ENCODE measurements at places on chromosomes 11 and 22.

- no peak for DNase-seq
These were observed 115.8 kb upstream of the ARHGAP20 start for GRCh38 chr11:110828086-110828485.

DNA sequence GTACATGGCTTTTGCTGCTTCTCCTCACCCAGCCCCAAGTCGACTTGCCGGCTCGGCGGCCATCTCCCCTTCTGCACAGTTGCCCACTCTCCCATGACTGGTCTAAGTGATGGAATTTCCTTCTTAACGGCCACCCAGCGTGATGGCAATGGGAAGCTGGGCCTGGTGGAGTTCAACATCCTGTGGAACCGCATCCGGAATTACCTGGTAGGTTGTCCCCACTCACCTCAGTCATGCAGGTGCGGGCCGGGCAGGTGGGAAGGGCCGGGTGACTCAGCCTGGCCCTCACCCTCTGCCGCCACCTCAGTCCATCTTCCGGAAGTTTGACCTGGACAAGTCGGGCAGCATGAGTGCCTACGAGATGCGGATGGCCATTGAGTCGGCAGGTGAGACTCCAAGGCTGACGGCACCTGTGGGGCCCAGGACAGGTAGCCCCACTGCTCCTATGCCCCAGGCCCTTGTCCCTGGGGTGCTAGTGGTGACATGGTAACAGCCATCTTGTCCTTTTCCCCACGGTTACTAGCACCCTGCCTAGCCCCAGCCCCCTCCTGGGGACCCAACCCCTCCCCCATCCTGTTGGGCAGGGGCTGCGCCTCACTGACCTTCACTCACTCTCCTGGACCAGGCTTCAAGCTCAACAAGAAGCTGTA lies 28.1 kb downstream of the CAPN1 start:
- DNase-seq: no peak

DNA sequence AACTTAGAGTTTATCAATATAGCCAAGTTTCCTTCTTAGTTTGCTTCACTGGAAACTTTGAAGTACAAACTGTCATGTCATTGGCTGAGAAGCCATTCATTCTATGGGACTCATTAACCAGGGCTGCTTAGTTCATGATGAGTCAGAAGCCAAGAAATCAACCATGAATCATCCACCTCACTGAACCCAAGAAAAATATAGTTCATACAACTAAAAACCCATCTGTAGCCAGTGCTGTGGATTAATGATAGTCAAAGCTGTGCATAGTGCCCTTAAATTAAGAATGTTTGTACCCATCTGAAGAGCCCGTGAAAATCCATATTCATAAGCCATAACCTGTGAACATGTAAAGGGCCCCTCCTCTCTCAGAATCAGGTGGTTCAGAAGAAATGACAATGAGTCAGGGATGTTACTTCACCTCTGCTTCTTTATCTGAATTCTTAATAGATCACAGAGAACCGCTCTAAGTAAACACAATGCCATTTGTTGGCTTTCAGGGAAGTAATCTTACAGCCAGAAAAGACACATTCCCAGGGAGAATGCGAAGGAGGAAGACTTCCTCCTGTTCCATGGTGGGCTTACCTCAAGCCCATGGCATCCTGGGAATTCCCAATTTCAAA lies 25.4 kb downstream of the MMP20 start:
- no peak for DNase-seq

GRCh38 chr22:34841331-34841771 lies 224.6 kb upstream of the ISX start:
- DNase-seq: no peak

GRCh38 chr11:120759046-120759445 lies 247.5 kb downstream of the GRIK4 start:
- no peak for DNase-seq

GRCh38 chr11:78420796-78421209 lies 3.2 kb upstream of the GAB2 start:
- DNase-seq: no peak

DNA sequence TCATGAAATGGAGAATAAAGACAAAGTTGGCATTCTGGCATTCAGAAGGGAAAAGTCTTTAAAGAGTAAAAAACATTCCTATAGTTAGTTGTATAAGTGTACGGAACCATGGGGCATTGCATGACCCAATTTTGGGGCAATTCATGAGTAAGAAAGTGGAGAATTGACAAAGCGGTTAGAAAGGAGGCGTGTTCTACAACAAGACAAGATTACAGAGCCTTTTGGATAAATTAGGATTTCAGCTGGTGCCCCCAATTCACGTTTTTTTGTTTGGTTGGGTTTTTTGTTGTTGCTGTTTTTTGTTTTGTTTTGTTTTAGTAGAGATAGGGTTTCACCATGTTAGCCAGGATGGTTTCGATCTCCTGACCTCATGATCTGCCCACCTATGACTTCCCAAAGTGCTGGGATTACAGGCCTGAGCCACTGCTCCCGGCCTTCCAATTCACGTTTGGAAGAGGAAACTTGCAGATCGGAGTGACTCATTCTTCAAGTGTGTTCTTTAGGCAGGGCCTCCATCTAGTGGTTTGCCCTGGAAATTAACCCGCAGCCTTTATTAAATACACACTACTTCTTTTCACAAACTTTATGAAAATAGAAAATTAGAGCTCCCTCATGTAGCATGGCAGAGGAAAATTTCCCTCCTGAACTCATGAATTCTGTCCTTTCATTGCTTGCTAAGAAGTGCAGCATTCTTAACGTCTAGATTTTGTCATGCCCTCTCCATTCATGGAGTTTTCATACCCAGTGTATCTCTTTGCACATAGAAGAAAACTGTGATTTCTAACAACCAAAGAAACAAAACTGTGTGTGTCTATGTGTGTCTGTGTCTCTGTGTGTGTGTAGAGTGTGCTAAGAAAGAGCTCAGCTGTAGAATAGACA lies 118.1 kb downstream of the BBOX1 start:
- peak; percentile 74 for DNase-seq

GRCh38 chr11:93123351-93123898 lies 74.4 kb downstream of the SLC36A4 start:
- DNase-seq: no peak

GRCh38 chr11:124329787-124330478 lies 9.9 kb upstream of the OR8D2 start:
- DNase-seq: peak; percentile 1

DNA sequence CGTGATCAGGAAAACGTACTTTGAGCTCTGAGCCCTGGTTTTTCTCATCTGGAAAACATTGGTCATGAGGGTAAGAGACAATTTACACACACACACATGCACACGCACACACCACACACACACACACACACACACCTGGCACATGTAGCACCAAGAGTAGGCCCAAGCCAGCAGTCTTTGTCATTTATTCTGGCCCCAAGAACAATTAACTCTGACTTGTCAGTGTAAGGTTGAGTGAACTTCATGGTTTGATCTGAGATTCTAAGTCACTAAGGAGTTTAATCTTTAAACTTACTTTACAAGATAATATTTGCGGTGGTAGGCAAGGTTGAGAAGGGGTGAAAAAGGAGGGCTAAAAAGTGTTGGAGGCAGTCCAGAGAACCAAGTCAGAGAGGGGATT lies 44.1 kb downstream of the MMP20 start:
- DNase-seq: no peak

DNA sequence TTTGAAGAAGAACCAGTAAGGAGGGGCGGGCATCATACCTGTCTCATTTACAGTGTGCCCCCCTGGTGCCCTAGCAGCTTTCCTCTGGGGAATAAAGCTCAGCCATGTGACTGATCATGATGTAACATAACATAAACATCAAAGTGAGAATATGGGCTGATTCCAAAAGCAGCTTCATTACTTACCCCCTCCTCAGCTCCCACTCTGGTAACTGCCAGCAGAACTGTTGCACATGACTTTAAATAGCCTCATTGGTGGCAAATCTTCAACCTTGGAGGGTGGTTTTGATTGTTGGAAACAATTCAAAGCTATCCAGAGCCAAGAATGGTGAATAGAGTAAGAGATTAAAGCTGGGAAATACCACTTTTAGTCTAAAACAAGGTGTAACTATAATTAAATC lies 384.6 kb downstream of the BUD13 start:
- no peak for DNase-seq

GRCh38 chr22:19464975-19465374 lies 14.0 kb downstream of the UFD1 start:
- DNase-seq: no peak

DNA sequence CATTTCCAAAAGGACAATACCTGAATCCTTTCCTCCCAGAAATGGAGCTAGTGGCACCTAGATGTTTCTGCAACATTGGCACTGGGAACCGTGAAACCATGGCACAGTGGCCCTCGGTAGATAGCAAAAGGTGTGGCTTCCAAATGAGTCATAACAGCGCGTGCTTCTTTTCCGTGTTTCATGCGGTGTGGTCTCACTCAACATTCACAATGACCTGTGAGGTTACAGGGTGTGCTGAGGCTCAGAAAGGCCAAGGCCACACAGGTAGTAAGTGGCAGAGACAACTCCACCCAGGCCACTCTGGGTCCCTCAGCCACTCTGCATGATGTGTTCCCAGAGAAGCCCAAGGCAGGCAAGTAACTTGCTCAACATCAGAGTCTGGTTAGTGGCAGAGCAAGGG lies 67.4 kb downstream of the TP53I11 start:
- DNase-seq: no peak

DNA sequence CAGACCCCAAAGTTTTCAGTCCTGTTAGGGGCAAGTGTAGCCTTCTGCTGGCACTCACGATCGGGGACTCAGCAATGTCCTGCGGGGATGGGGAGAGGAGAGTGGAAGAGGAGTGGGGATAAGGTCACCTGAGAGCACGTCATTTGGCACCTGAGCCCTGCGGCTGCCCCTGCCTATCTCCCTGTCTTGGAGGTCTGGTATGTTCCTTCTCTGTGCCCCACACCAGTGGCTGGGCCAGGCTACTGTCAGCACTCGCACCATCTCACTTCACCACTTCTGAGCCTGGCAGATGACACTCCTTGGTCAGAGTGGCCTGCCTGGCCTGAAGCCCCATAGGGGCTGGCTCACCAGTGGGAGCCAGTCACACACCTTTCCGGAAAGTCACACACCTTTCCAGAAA lies 20.1 kb upstream of the CHADL start:
- DNase-seq: no peak

DNA sequence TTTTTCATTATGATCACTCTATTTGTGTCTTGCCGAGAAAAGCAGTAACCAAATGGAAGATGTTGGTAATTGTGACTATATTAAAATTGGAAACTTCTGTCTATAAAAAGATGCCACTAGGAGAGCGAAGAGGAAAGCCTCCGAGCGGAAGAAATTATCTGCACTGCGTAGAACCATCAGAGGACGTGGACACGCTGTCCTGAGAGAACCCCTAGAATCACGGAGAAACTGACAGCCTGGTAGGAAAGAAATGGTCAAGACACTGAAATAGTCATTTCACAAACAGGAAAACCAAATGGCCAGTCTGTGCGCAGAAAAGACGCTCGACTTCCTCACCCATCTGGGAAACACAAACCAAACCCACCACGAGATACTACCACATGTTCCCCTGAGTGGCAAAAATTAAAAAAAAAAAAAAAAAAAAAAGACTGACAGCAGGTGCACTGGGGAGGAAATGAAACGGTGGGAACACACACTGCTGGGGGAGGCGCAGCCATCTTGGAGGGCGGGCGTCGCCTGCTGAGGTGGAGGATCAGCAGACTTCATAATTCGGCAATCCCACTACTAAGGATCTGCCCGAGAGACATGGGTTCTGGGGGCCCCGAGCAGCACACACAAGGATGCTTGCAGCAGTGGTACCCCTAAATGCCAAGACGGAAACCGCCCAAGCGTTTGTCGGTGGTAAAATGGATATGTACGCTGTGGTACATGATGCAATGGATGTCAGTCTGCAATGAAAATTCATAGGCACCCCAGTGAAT lies 21.3 kb downstream of the IFITM10 start:
- no peak for DNase-seq

DNA sequence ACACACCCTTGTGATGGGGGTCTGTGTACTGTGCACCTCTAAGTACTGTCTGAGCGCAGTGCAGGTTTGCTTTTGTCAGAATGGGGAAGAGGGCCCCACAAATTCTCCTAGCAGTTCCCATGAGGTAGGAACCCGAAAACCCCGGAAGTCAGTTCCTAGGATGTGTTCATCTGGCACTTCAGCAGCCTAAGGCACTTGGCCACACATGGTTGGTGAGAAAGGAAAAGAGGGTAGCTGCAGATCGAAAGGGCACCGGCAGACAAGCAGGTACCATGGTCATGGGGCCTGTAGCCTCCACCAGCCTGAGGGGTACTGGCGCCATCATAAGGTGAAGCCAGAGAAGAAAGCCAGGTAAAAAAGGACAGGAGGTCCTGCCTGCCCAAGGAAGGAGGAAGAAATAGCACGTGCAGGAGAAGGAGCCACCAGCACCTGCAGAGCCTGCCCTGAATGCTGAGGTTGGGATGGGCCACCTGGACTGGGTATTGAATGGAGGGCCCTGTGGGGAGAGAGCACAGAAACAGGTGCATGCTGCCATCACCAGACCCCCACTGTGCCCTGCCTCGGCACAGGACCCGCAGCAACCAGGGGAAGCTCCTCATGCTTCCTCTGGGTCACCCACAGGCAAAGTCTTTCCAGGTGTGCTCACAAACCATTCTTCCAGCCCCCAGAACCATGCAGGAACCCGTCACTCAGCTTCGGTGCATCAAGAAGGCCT lies 8.1 kb upstream of the CASTOR1 start:
- no peak for DNase-seq

DNA sequence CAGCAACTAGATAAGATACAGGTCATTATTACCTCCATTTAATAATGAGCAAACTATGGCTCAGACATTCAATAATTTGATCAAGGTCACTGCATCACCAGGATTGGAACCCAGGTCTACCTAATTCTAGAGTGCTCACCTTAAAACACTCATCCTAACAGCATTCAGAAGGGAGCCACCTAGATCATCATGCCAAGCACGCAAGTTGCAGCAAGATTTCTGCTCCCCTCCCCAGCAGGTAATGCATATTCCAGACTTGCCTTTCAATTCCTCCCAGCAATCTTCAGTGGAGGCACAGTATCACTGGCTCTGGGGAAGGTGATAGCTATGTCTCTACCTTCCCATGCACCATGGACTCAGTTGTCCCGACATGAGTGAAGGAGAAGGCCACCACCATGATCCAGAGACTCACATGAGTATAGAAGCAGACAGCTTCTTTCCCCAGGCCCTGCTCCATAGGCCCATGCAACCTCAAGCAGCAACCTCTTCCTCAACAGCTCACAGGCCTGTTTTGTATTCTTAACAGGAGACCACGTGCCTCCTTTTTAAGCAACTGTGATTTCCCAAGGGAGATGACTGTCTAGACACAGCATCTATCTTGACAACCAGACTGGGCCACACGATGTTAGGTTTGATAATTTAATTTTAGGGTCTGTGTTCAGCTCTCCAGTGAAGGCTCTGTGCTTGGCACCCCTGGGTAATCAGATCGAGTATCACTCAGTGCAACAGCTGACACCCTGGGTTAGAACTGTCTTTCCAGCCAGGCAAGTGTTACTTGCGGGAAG lies 36.4 kb downstream of the RAB30 start:
- no peak for DNase-seq

GRCh38 chr22:19770349-19771220 lies 10.0 kb downstream of the TBX1 start:
- DNase-seq: no peak
